Right cardiac atrium (tissue), 5 donors: ENCODE measurements at places on chromosomes 1 and 21. TPM values are rescaled to one million over a fixed set of nuclear protein-coding genes. Genes with fewer than 3 reads are reported as not detected.

DNA sequence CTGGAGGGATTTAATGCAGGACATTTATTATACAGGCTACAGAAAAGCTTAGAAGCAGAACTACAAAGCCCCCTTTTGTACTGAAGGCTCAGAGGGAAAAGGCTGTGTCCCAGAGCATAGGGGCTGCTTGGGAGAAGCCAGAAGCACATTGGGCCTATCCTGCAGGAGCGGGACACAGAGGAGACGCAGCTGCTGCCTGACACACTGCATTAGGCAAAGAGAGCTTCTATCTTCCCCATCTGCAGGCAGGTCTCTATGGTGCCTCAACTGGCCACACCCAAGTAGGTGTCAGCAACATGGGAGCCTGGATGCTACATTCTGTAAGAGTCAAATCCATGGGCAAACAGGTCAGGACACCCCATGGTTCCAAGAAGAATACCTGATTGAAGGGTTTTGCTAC, 595.9 kb downstream of the AJAP1 start:
- DNase-seq, result no peak

- no peak for DNase-seq
These were observed 104.4 kb downstream of the CACHD1 start for GRCh38 chr1:64574301-64574700.

DNA sequence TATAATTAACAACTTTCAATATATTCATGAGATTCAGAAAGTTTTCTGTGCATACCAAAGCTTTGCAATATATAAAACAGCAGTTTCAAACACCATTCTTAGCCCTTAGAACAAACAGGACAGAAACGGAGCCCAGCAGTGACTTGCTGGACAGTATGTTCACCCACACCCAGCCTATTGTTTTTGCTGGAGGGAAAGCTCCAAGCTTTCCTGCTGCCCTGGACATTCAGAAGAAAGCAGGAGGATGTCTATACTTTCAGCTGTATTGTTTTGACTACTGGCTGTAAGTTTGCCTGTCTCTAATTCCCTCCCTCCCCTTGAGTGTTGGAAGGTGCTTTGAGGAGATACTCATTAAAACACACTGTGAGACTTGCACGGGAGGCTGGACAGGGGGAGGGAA, 9.6 kb downstream of the DENND2C start:
- no peak for DNase-seq

Gene ABCB10
- 12.1 TPM for total RNA-seq

Gene PLK3
- total RNA-seq, result 11.4 TPM

Gene BARHL2
- total RNA-seq, result not detected

Gene FBXO2
- 5.4 TPM for total RNA-seq

DNA sequence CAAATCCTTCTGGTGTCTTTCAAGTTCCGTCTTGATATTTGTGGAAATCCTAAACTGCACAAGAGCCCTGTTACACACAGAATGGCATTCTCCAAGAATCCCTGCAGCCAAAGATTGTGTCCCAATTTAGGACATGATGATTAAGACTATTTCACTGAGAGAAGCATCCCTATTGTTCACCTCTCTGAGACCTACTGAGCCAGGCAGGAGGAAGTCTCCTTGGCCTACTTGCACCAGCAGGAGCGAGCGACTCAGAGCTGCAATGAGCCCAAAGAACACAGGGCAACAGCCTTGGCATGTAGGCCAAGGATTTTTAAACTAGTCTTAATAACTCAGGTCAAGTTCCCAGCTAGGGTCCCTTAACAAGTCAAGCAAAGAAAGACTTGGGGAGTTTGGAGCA, 79.4 kb upstream of the RUNX1 start:
- DNase-seq, result no peak

Gene RAD54L
- total RNA-seq, result not detected

DNA sequence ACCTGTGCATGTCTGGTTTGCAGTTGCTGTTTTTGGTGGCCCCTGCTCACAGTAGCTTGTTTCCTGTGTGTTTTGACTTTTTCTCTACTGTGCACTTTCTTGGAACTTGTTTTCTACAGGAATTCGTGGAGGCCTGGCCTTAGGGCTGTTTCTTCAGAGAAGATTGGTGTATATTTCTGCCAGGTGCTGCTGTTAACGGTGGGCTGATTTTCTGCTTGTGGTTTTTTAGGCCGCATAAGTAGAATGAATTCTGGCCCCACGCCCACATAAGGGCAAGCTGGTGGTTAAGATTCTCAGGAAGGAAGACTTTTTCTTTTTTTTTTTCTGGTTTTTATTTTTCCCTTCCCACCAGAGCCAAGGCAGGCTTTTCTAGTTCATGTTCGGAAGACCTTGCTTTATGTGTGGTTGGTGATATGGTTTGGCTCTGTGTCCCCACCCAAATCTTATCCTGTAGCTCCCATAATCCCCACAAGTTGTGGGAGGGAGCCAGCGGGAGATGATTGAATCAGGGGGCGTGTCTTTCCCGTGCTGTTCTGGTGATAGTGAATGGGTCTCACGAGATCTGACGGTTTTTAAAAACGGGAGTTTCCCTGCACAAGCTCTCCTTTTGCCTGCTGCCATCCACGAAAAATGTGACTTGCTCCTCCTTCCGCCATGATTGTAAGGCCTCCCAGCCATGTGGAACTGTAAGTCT, 71.5 kb upstream of the DISP3 start:
- no peak for DNase-seq

Gene CLIC4
- 237 TPM for total RNA-seq

Gene MSH4
- 0.43 TPM for total RNA-seq

Gene NTMT2
- 4.0 TPM for total RNA-seq
